Activated T-helper 1 cell treated with Interleukin-2 at 50 U/mL for 16 hours (primary cell): ENCODE measurements at places on chromosomes 1 and 21.

- no peak for DNase-seq
Observed at GRCh38 chr1:113007706-113008364, 51.8 kb upstream of the SLC16A1 start.

DNA sequence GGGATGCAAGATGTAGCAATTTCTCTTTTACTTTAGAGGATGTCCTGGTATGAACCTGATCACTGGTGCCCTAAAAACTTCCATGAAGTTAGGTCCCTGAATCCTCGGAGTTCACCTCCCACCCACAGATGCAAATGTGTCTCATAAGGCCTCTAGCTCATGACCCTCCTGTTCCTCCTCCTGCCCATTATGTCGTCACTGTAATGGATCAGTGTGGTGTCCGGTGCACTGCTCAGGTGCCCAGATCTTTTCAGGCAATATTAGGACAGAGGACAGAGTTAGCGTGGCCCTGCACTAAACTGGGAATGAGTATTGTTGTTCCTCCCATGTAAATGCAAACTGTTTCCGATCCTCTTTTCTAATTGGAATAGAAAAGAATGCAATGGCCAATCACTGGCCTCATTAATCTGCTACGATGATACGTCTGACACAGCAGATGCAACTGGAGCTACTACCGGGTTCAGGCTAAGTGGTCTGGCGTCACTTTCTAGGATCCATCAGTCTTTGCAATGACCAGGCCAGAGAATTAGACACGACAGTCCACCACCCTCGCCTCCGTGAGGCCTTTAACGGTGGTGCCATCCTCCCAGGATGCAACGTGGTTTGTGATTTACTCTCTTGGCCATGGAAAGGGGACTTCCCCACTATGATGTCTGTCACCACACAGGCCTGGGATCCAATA, 3.4 kb upstream of the COL6A2 start:
- no peak for DNase-seq

DNA sequence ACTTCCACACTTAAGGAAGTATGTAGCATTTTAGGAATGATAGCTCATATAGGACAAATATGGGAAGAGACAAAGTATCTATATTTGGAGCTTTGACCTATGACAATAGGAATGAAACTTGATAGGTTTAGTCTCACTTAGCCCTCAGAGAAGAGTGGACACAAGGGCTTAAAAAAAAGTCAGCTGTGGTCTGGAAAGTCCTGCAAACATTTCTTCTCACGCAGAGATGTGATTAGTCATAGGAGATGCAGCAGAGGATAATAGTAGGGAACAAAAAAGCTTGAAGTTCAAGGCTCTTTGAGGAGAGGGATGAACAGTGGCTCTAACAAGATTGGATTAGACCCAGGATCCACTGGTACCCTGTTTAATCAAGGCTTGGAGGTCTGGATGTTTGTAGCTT, 14.8 kb upstream of the RNF220 start:
- DNase-seq = no peak

GRCh38 chr1:10378081-10378841, 20.6 kb upstream of the PGD start:
- DNase-seq = no peak

GRCh38 chr21:42630626-42631025, 22.8 kb upstream of the PDE9A start:
- no peak for DNase-seq

DNA sequence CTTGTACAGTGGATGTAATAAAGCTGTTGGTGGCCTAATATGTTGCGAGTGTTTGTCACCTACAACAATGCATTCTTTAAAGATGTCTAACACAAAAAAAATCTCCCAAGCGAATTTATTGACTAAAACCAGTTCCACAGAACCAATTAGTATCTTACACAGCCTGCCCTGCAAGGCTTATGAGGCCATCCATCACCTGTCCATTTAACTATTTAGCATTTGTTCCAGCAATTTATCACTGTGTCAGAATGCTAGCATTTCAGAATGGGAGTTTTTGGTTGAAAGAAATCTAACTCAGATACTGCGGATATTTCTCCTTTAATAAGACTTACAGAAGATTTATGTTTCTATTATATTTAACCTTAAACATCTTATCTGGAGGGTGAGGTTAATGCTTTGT, 831.1 kb upstream of the PRMT6 start:
- DNase-seq = no peak

DNA sequence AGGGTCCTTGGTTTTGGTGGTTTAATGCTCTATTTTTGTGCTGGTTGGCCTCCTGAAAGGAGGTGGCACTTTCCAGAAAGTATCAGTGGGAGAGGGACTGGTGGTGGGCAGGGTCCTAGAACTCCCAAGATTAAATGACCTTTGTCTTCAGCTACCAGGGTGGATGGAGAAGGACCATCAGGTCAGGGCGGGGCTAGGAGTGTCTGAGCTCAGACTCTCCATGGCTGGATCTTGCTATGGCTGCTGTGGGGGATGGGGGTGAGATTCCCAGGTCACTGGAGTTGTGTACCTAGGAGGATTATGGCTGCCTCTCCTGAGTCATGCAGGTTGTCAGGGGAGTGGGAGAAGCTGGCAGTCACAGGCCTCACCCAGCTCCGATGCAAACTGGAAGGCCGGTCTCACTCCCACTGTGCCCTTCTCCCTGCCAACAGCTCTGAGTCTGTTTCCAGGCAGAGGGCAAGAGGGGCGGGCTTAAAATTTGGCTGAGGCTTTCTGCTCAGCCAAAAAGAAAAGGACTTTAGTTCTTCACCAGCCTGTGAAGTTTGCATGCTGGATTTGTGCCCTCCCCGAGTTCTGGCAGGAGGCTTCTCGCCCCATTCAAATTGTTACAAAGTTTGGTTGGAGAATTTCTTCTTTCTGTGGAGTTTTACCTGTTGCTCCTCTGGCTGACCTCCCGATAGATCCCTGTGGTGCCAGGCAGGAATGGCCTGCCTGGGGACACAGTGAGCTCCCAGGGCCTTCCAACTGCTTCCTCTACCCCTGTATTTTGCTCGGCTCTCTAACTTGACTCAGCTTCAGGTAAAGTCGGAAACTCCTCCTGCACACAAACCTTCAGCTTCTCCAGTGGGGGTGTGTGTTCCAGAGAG, 13.1 kb upstream of the KYAT3 start:
- no peak for DNase-seq

DNA sequence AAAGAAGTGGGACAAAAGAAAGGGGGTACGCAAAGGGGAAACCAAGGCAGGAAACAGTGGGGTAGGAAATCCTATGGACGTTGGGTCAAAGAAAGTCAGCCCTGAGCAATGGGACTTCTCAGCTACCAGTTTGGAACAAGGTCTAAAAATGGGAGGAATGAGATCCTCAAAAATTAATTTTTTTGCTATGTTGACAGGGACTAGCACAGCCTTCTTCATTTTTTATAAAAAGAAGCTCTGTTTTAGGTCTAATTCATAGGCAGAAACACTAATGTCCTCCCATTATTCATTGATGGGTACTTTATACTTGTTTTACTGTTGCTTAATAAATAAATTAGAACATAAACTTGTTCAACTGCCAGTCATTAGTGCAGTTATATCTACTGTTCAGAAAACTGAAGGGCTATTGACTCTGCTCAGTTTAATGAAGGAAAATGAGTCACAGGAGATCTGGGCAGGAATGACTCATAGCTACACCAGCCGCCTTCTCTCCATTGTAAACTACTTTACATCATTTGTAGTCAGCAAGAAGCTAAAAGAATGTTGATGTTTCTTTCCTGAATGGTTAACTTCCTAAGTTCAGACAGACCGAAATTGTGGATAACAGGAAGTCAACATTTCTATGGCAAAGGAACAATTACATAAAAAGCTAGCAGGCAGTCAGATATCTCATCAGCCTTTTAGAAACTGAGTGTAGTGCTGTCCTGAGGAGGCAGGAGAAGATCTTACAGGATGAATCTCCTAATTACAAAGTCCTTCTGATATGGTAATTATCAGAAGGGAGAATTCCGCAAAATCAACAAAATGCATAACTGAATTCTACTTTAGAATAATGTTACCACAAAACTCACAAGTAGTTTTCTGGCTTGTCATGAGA, 356.4 kb upstream of the PKN2 start:
- no peak for DNase-seq

GRCh38 chr1:17125756-17126237, 6.5 kb upstream of the PADI2 start:
- peak; percentile 58 for DNase-seq

DNA sequence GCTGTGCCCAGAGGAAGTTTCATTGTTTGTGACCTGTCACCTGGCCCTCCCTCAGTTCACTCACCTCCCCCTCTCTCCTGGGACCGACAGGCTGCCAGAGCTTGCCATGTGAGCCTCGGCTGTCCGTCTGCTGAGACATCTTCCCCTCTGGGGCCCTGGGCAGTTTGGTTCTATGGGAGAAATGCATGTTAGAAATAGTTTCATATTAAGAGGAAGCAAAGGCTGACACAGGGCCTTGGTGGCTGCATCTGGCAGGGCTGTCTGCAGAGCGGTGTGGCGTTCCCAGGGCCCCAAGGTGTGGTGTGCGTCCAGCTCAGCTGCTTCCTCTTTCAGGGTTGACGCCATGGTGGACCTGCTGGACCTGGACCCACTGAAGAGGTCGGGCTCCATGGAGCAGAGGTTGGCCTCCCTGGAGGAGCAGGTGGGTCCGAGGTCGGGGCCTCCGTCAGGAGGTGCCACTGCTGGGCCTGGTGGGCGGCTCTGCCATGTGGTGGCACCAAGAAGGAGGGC, 31.9 kb upstream of the LRRC3 start:
- DNase-seq = no peak

DNA sequence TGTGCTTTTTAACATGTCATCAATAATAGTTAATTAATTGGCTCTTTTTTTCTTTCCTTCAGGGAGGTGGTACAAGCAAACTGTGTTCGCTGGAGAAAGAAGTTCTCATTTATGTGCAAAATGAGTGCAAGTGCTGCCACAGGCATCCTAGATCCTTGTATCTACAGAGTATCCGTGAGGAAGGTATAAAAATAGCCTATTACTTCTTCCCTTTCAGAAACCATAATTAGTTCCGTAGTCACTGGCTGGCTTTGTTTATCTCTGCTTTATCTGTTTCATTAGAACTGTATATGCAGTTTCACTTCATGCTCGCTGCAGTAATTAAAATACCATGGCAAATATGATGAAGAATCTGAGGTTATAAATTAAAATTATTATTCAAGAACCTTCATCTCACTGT, 40.6 kb downstream of the EEIG2 start:
- no peak for DNase-seq

DNA sequence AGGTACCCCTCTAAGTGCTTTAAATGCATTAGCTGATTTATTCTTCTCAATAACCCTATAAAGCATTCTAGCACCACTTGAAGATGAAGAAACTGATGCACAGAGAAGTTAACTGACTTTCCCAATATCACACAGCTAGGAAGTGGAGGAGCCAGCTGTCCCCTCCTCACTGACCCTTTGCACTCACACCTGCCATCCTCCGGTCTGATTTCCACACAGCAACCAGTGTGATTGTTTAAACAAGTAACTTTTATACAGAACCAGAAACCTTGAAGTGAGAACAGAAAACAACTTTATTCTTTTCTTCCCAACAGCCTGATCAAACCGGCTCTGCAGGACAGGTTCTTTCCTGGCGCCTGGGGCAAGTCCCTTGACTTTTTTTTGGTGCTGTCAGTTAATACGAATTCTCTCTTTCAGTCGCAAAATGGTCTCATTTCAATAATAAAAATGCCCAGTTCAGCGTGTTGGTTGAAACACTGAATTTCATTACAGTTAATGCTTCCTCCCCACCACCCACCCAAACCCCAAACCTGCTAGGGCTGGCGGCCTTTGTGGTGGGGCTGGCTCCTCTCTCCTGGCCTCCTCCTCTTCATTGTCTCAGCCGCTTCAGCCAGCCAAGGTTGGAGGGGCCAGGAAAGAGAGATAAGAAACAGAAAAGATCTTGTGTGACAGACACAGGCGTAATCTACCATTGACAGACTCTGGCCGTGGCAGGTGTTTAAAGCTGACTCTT, 26.4 kb upstream of the EEIG2 start:
- DNase-seq = no peak

DNA sequence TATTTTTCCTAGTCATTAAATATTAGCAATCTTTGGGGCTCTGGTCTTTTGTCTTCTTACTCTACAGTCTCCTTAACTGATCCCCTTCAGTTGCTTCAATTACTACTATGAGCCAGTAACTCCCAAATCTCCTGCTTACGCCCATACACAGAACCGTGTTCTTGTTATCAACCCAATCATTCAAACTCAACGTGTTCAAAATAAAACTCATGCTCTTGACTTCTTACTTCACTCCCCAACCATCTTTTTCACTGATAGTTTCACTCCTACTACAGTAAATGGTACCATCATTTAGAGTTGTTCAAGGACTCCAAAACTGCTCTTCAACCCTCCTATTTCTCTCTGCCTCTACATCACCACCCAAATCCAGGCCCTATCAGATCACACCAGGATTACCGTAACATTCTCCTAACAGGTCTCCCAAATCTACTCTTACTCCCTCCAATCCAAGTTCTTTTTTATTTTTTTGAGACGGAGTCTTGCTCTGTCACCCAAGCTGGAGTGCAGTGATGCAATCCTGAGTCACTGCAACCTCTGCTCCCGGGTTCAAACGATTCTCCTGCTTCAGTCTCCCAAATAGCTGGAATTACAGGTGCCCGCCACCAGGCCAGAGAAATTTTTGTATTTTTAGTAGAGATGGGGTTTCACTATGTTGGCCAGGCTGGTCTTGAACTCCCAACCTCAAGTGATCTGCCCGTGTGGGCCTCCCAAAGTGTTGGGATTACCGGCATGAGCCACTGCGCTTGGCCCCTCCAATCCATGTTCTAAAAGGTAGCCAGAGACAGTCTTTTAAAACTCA, 3.0 kb downstream of the YARS1 start:
- no peak for DNase-seq

DNA sequence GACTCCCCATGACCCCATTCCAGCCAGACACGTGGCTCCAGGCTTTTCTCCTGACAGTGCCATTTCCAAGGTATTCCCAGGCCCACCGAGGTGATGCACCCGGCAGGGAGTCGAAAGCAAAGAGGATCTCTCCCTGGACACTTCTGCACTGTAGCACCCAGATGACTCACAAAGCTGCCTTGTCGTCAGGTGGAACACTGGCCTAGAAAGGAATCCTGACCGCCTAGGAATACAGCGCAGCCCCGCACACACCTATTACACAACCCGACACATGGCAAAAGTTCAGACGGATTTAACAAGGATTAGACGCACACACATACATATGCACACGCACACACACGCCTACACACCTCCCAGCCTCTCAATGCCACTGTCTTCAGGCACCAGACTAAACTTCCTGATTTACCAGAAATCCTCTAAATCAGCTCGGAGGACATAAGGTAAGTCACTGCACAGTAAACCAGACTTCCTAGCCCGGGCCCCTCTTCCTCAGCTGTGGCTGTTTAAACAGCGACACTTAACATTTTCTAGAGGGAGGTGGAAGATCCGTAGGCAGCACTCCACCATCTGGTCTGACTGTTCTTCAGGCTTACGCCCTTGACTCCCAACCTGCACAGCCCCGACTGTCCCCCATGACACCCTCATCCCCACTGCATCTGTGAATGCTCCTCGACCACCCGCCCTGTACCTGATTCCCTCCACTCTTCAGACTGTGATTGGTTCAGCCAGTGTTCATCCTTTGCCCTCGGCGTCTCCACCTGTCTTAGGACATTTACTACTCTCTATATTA, 12.7 kb downstream of the FAM89A start:
- no peak for DNase-seq
